ENCODE measurements at places on chromosomes 13 and 19.

GRCh38 chr19:53088091-53088490 lies 15.1 kb downstream of the ZNF160 start:
- DNase-seq = no peak

GRCh38 chr13:98795220-98795619 lies 42.7 kb upstream of the SLC15A1 start:
- DNase-seq = no peak

DNA sequence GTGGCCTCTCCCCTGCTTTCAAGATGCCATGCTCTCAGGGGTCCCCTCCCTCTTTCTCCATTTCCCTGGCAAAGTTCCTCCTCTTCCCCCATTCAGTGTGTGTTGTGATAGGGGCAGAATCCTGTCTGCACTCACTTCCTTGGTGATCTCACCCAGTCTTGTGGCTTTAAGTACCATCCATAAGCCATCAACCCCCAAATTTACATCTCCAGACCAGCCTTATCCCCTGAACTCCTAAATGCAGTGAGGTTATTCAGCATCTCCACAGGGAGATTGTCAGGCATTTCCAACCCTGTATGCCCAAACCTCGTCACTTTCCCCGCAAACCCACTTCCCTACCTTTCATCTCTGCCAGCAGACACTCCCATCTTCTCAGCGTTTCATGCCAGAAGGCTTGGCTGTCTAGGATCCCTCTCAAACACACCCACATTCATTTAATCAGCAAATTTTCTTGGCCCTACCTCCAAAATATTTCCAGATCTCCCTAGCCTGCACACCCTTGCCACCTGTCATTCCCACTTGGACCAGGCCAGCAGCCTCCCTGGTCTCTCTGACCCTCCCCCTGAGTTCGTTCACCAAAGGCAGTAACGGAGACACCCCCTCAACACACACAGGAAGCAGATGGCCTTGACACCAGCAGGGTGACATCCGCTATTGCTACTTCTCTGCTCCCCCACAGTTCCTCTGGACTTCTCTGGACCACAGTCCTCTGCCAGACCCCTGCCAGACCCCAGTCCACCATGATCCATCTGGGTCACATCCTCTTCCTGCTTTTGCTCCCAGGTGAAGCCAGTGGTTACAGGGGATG lies at the start of gene HCST:
TSS of gene HCST (plus strand) at position 676 of the 808 bp plus-strand sequence. CDS start at position 741, 65 bp downstream.
- DNase-seq = peak; percentile 71

- no peak for DNase-seq
Observed at GRCh38 chr13:86201477-86201876, 402.3 kb upstream of the SLITRK6 start.

- DNase-seq = no peak
Observed at GRCh38 chr13:104632736-104633135, 1566.5 kb upstream of the SLC10A2 start.

DNA sequence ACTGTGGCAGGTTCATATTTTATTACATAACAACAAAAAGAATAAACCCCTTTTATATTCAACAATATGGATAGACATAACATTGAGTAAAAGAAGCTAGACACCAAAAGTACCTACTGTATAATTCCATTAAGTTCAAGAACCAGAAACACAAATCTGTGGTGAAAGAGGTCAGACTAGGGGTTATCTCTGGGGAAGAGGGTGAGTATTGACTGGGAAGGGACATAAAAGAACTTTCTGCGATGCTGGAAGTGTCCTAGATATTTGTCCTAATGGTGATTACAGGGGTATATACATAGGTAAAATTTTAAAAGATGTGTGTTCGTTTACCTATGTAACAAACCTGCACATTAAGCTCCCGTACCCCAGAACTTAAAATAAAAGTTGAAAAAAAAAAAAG lies 103.0 kb downstream of the SUCLA2 start:
- DNase-seq = no peak

- no peak for DNase-seq
Observed at GRCh38 chr13:19158006-19158405, 23.6 kb downstream of the TUBA3C start.

DNA sequence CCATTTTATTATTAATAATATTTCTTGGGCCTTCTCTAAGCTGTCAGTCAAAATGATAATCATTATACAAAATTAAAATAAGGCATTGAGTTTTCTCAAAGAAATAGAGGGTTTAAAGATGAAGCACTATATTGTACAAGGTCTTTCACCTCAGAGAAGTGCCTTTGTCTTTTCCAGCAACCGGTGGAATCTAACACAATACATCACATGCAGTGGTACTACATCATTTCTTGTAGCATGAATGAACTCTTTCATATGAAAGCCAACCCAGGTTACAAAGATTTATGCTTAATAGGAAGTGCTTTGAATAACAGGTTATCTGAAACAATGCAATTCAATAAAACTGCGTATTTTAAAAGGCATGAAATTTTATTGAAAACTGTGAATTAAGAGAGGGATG lies 1620.8 kb downstream of the PCDH9 start:
- DNase-seq = no peak

DNA sequence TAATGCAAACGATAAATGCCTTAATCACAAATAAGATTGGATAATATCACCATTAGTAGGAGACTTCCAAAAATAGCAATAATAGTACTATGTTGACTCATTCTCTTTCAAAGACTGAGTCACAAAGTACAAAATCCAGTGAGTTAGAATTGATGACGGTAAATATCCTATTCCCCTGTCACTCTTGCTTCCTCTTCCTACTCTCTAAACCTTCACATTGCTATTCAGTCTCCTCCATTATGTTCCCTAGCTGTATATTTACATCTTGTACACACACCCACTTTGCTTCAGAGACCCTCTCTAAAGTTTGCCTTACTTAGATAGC lies 26.3 kb upstream of the INTS6 start:
- no peak for DNase-seq

DNA sequence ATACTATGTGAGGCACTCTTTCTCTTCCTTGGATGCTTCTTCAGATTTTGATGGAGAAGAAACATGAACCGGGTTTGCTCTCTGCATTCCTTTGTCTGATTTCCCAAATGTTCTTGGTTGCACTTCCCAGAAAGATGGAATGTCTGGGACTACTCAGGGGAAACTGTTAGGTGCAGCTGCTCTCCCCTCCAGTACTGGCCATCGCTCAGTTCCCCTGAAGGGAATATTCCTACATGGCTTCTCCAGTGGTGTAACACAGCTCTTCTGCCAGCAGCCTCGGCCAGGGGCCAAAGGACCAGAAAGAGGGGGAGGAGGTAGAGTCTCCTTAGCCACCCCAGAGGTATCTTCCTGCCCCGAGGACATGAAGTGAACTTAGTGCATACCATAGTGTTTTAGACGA lies 33.5 kb upstream of the SPRY2 start:
- DNase-seq = no peak

GRCh38 chr19:11293433-11294389 lies 2.2 kb upstream of the TSPAN16 start:
- peak; percentile 51 for DNase-seq

- no peak for DNase-seq
Observed at GRCh38 chr19:42322305-42322704, 3.1 kb upstream of the MEGF8 start.

- peak; percentile 54 for DNase-seq
Observed at GRCh38 chr19:6125571-6125989, 9.9 kb upstream of the ACSBG2 start.

- peak; percentile 68 for DNase-seq
Observed at GRCh38 chr19:48469289-48469881, at the start of gene CYTH2. Gene CYTH2 (plus strand): TSS chr19:48469369. CDS start chr19:48469508, 139 bp downstream.

DNA sequence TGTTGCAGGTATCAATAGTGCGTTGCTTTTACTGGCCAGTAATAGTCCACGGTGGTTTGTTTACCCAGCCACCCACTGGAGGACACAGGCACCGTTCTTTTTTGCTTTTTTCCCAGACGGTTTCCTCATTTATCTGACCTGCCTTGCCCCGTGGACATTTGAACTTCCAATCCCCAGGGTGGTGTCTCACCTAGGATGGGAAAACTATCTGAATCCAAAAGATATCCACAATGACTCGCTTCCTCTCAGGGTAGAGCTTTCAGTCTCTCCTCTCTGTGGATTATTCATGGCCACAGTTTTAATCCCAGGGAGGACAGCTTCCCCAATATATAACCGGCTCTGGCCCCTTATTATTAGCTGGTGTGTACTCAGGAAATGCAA lies 170.8 kb downstream of the FOXO1 start:
- no peak for DNase-seq

DNA sequence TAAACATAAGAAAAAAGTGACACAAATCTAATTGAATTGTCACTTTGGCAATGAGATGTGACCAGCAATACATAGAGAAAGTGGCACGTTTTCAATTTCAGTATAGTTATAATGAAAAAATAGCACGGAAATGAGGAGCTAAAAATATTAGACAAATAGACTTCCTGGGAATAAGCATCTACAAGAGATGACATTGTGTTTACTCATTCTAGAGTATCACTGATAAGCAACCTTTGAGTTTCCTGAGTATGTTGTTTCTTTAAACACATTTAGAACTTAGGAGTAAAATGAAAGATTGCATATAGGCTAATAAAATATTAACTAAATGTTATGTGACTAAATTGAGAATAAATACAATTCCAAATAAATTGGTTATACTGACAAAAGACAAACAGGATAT lies 207.1 kb upstream of the SLITRK6 start:
- no peak for DNase-seq

GRCh38 chr13:22800526-22801401 lies 380.0 kb upstream of the SGCG start:
- no peak for DNase-seq

DNA sequence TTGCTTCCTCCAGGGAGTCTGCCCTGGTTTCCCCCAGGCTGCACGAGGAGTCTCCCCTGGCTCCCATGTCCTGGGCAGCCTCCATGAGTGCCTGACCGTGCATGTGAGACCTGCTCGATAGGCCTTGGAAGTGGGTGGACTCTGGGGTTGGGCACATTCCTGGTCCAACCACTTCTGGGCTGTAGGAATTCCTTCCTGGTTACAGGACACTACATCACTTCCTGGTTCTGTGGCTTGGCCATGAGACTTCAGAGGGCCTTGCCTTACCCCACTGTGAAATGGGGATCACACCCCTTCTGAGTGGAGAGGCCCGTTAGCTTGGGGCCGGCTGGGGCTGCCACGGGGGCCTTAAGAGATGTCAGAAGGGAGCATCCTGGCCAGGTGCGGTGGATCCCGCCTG lies 4.0 kb upstream of the ZNF628 start:
- DNase-seq = no peak

DNA sequence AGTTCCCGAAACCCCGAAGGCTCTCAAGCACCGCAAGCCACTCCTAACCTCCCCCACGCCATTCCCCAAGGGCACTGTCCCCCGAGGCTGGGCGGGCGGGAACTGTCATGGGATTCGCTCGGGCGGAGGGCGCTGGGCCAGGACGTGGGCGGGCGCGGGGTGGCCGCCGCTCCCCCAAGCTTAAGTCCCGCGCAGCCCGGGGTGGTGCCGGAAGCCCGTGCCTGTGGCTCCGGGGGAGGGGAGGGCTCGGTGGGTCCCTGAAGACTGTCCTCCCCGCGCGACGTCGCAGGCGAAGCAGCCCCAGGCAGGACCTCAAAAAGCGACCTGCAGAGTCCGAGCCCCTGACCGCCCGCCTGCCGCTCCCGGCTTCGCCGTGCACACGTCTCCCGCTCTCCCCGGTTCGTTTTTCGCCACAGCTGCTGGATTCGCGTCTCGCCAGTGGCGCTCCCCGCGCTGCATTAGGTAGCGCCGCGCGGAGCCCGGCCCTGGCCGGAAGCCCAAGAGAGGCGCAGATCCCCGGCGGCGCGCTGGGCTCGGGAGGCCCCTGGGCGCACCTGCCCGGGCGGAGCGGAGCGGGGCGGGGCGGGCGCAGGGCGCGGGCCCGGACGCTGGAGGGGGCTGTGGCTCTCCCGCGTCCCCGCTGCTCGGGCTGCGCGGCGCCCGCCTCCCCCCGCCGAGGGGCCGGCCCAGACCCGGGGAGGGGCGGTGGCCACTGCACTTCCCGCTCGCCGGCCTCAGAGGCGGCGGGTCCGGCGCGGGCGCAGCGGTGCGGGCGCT lies at the start of gene FARP1:
TSS of gene FARP1 (plus strand) at position 715 of the 777 bp plus-strand sequence. CDS start 70,149 bp downstream, outside the sequence.
- no peak for DNase-seq

GRCh38 chr13:56352901-56353300 lies 787.8 kb upstream of the PRR20A start:
- DNase-seq = no peak

DNA sequence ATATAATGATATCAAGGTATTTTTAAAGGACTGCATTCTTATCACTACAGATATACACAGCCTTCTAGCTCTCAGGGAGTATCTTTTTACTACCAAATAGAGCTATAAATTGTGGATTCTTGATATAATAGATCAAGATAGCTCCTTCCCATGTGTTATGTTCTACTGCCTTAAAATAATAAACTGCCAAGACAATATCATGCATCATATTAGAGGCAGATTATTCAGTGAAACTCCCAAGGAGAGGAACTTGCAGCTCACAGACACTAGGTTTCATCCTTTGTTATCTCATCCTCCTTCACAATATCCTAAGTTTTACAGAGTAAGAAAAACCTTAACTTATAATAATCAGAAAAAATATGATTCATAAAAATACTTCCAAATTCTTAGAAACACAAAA lies 802.8 kb downstream of the DIAPH3 start:
- DNase-seq = no peak

DNA sequence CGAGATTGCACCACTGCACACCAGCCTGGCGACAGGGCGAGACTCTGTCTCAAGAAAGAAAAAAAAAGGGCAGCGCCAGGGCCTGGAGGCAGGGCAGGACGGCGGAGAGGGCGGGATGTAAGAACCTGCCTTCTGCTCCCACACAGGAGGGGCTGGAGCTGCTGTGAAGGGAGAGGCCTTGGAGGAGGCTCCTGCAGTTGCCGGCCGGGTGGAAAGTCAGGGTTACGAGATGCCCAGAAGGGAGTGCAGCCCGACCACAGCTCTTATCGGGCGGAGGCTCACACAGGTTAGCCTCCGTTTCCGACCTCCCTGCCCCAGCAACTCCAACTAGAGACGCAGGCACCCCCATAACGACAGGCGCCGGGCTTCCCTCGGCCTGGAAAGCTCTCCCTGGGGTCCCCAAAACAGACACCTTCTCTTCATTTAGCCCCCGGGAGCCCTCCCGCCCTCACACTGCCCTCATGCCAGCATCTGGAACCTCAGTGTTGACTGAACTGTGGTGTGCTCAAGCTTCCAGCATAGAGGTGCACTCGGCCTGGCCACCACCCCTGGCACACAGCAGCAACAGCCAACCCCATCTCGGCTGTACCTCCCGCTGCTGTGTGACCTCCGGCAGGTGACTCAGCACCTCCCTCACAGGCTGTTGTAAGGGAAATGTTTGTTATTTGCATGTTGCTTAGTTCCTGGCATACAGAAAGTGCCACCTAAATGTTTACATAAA lies 1.4 kb downstream of the PLPP2 start:
- peak; percentile 62 for DNase-seq

DNA sequence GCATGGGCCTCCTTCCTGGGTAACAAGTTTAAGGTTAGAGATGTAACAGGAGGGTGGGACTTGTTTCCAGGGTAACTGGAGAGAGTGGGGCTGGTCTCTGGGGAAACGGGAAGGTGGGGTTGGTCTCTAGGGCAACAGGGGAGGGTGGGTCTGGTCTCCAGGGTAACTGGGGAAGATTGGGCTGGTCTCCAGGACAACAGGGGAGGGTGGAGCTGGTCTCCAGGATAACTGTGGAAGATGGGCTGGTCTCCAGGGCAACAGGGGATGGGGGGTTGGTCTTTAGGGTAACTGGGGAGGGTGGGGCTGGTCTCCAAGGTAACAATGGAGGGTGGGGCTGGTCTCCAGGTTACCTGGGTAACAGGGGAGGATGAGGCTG lies 36.5 kb downstream of the SPTBN4 start:
- DNase-seq = no peak

- DNase-seq = no peak
Observed at GRCh38 chr13:110945928-110946570, 31.2 kb upstream of the ANKRD10 start.

GRCh38 chr19:33689138-33689746 lies 67.5 kb downstream of the CHST8 start:
- no peak for DNase-seq

GRCh38 chr19:47280183-47280797 lies 5.6 kb downstream of the INAFM1 start:
- DNase-seq = peak; percentile 45

Measured in T-helper 1 cell (primary cell).